Suprapubic skin (tissue), 4 donors: ENCODE measurements at places on chromosomes 5 and 9.

GRCh38 chr9:96619491-96620180 is at the start of gene CDC14B:
Gene CDC14B, minus strand, starts transcription at chr9:96619843. Its CDS starts 465 bp downstream, at chr9:96619378.
- DNase-seq = peak; percentile 92

DNA sequence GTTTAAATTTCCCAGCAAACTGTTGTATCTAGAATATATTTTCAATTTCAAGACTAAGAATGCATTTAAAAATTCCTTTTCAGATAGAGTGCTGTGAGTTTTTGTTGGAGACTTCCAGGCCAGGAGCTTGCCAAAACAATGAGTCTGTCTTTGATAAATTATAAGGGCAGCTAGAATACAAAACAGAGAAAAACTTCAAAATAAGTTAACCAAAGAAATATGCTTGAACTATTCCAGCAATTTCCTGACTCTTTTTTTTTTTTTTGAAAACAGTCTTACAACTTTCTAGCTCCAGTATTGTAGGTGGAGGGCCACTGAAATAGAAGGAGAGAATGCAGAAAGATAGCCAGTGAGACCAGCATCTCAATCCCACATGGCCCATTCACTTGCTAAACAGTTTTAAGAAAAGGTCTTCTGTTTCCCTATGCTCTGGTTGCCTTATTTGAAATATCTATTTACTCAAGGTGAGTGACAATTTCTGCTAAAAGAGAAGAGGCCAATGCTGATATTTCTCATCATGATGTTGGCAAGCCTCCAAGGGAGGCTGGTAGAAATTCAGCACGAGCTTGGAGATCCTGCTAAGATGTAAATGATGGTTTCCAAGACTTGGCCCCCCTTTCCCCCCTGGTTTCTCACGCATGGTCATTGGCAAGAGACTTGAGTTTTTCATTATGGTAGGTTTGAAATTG is 103.2 kb downstream of the USP20 start:
- no peak for DNase-seq

DNA sequence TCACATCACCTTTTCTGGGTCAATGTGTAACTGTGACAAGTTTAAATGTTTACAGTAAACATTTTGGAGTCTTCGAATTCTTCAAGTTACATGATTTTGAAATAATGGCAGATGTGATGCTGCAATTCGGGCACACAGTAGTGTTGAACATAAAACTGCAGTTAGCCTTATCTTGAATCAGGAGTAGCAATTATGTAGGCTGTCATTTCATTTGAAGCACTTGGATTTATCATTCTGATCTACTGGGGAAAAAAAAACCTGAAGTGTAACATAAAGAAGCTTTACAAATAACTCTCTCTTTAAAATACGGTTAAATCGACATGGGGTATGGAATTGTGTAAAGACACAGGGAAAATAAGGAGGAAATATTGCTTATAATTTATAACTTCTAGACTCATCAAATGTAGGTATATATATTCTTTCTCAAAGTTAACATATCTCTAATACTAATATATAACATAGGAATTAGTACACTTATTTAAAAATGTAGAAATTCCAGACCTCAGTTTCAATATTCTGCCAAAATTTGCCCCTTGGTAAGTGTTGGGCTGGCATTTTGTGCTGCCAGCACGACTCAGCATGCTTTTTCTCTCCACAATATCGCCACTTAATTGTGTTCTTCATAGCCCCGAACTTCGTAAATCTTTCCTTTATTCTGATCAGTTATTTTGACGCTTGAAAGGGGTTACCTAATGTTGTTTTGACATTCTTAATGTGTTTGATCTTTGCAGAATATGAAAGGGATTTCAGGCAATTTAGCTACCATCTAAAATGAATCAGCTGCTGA is 226.7 kb downstream of the PRR16 start:
- DNase-seq = no peak

- DNase-seq = no peak
Measured at GRCh38 chr9:37622462-37622861, 28.3 kb upstream of the FRMPD1 start.
